SJSA1 (cell line): ENCODE measurements at places on chromosomes 13 and 19.

DNA sequence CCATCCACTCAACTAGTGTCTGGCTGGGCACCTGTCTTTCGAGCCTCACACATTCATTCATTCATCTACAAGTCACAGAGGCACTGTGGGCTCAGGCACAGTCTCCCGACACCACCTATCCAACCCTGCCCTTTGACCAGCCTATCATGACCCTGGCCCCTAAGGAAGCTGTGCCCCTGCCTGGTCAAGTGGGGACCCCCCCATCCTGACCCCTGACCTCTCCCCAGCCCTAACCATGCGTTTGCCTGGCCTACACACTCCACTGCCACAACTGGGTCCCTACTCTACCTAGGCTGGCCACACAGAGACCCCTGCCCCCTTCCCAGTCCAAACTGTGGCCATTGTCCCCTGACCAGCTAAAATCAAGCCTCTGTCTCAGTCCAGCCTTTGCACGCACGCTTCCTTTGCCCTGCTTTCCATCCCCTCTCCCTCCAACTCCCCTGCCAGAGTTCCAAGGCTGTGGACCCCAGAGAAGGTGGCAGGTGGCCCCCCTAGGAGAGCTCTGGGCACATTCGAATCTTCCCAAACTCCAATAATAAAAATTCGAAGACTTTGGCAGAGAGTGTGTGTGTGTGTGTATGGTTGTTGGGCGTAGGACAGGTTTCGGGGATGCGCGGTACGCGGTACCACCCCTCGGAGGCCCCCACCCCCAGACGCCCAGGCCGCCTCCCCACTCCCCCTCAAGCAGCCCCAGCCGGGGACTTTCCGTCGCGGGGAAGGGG lies 404 bp upstream of the IL27RA start:
- DNase-seq: no peak
- H3K4me1 ChIP-seq: peaks cover 8% of the 10 kb centered on the region
- no peak overlapping the region for H3K27ac ChIP-seq
- H3K36me3 ChIP-seq: no peaks in the 10 kb centered on the region
- H3K4me3 ChIP-seq: peak overlapping the region; percentile 42
- H3K27me3 ChIP-seq: no peaks in the 10 kb centered on the region

- H3K36me3 ChIP-seq: no peaks in the 10 kb centered on the region
- H3K4me1 ChIP-seq: peaks cover 28% of the 10 kb centered on the region
- H3K4me3 ChIP-seq: 0 out of 2 replicates have a peak overlapping the region, but pooled peaks have one; percentile 2
Measured at GRCh38 chr13:28557725-28558520, 63.0 kb upstream of the FLT1 start.

DNA sequence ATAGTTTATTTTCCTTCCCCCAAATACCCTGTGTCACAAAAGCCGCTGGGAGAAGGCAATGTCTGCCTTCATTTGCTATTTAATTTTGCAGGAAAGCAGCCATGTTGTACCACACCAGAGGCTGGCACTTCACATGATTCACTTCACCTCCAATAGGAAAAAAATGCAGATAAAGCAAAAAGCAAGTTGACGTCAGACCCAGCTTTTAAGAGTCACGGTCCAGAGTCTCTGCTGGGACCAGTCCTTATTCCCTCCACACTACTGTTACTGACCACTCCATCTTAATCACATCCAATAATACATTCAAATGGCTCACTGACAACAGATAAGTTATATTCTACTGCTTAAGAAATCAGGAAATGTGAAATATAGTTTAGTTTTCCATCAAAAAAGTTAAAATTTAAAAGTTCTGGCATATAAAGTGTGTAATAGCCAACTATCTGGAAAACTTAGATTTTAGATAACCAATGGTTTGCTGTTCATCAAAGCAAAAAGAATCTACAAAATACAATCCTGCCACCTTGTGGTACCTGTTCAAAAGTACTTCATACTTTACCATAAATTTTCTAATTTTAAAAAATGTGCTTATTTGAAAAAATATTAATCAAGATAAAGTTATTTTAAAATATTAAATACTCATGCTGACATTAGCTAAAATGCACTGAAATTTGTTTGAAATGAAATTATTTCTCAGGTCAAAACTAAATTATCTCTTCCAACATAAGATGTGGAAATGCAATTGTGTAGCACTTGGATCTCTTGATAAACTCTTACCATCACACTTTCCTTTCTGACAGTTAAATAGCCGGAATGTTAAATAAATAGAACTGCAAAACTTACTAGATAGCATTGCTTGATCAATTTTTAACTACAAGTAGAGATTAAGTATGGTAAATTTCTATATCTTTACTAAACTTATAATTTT lies 97.3 kb downstream of the SERP2 start:
- H3K36me3 ChIP-seq: no peaks in the 10 kb centered on the region
- 0 out of 2 replicates have a peak overlapping the region, but pooled peaks have one; percentile 25 for H3K27ac ChIP-seq
- no peak overlapping the region for H3K4me3 ChIP-seq

- H3K36me3 ChIP-seq: no peaks in the 10 kb centered on the region
- peaks cover 4% of the 10 kb centered on the region for H3K4me1 ChIP-seq
- no peak overlapping the region for H3K27ac ChIP-seq
- peak overlapping the region; percentile 54 for H3K4me3 ChIP-seq
- no peak for DNase-seq
- H3K27me3 ChIP-seq: no peaks in the 10 kb centered on the region
Measured at GRCh38 chr19:9786342-9786741, 17.8 kb upstream of the ZNF846 start.

DNA sequence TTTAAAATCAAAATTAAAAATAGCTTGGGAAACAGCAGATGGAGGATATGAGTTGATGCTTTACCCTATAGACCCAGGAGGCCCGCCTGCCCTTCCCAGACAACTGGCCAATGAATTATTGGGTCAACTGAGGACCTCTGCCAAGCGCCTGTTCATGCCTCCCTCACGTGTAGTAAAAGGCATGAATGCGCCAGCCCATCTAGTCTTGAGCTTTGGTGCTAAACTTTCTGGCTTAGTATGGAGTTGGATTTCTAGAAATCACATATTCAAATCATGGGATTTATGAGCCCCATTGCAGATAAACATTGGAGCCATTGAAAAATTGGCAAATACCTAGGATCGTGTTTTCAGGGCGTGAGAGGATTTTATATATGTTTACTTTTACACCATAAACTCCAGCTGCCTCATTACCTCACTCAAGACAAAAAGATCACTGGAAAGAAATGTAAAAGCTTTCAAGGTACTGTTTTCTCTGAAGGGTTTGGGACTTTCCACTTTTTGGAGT lies 47.1 kb downstream of the COL4A2 start:
- H3K27ac ChIP-seq: no peak overlapping the region
- DNase-seq: no peak
- no peaks in the 10 kb centered on the region for H3K27me3 ChIP-seq
- no peak overlapping the region for H3K4me3 ChIP-seq
- H3K4me1 ChIP-seq: peaks cover 9% of the 10 kb centered on the region

DNA sequence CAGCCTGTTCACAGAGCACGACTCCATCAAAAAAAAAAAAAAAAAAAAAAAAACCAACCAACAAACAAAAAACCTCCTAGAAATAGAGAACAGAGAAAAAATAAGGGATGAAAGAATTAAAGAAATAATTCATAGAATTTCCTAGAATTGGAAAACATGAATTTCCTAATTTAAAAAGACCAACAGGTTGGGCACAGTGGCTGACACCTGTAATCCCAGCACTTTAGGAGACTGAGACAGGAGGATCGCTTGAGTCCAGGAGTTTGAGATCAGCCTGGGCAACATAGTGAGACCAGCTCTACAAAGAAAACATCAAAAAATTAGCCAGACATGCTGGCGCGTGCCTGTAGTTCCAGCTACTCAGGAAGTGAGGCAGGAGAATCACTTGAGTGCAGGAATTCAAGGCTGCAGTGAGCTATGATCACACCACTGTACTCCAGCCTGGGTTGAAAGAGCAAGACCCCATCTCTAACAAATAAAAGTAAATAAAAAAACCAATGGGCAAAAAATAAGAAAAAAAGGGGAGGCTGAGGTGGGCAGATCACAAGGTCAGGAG lies 6.5 kb downstream of the SPART start:
- H3K27me3 ChIP-seq: no peaks in the 10 kb centered on the region
- DNase-seq: no peak
- no peak overlapping the region for H3K4me3 ChIP-seq
- H3K27ac ChIP-seq: no peak overlapping the region
- H3K4me1 ChIP-seq: peaks cover 9% of the 10 kb centered on the region
- H3K36me3 ChIP-seq: peaks cover 29% of the 10 kb centered on the region

GRCh38 chr13:69580255-69580654 lies 527.4 kb upstream of the ATXN8OS start:
- H3K27me3 ChIP-seq: no peaks in the 10 kb centered on the region
- H3K4me3 ChIP-seq: no peak overlapping the region
- no peak for DNase-seq
- H3K36me3 ChIP-seq: no peaks in the 10 kb centered on the region
- no peaks in the 10 kb centered on the region for H3K4me1 ChIP-seq
- no peak overlapping the region for H3K27ac ChIP-seq

DNA sequence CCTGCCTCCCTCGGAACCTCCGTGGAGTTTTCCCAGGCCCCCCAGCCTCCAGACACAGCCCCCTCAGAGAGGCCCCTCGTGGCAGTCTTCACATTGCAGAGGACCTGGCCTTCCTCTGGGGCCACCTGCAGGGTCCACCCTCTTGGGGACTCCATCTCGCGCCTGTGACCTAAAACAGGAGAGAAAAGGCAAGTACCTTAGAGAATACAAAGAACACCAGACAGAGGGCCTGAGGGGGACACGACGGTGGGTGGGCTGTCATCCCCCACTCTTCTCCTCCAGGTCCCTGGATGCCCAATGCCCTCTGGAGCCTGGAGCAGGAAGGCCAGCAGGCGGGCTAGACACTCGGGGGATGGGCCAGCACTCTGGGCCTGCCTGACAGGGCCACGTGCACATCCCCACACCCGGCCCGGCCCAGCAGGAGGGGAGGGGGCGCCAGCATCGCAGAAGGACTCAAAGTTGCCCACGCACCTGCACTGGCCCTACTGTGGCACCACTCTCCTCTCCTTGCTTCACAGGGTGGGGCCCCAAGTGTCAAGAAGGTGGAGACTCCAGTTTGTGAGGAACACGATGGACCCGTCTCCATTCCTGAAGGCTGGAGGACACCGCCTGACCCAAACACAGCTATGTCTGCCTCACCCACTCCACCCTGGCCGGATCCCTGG lies 4.3 kb upstream of the A1BG start:
- DNase-seq: peak; percentile 42
- H3K36me3 ChIP-seq: no peaks in the 10 kb centered on the region; the same call in 1 of the 2 replicates
- H3K4me3 ChIP-seq: no peak overlapping the region
- peaks cover 16% of the 10 kb centered on the region for H3K4me1 ChIP-seq

- H3K4me3 ChIP-seq: no peak overlapping the region
- no peak for DNase-seq
- no peaks in the 10 kb centered on the region for H3K36me3 ChIP-seq
- H3K27ac ChIP-seq: no peak overlapping the region
Measured at GRCh38 chr13:44220948-44221347, 152.7 kb upstream of the SERP2 start.

DNA sequence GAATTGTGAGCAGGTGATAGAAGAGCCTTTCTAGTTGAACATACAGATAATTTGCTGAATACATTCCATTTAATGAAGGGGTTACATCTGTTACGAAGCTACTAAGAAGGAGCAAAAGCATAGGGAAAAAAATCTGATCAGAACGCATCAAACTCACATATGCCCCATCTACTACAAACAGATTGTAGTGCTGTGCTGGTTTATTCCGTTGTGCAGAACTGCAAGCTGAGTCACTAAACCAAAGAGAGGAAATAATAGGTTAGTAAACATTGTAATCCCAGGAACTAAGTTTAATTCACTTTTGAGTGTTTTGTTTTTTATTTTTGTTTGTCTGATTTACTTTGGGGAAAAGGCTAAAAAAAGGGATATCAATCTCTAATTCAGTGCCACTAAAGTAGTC lies 136.3 kb downstream of the CDK8 start:
- H3K36me3 ChIP-seq: no peaks in the 10 kb centered on the region; the same call in 1 of the 2 replicates
- H3K4me1 ChIP-seq: peaks cover 5% of the 10 kb centered on the region; the same call in 1 of the 2 replicates
- H3K27ac ChIP-seq: no peak overlapping the region
- no peaks in the 10 kb centered on the region for H3K27me3 ChIP-seq

- H3K27me3 ChIP-seq: no peaks in the 10 kb centered on the region
- DNase-seq: no peak
- H3K27ac ChIP-seq: no peak overlapping the region
- H3K4me1 ChIP-seq: no peaks in the 10 kb centered on the region
- H3K4me3 ChIP-seq: no peak overlapping the region
Measured at GRCh38 chr13:84129966-84130365, 247.7 kb upstream of the SLITRK1 start.

DNA sequence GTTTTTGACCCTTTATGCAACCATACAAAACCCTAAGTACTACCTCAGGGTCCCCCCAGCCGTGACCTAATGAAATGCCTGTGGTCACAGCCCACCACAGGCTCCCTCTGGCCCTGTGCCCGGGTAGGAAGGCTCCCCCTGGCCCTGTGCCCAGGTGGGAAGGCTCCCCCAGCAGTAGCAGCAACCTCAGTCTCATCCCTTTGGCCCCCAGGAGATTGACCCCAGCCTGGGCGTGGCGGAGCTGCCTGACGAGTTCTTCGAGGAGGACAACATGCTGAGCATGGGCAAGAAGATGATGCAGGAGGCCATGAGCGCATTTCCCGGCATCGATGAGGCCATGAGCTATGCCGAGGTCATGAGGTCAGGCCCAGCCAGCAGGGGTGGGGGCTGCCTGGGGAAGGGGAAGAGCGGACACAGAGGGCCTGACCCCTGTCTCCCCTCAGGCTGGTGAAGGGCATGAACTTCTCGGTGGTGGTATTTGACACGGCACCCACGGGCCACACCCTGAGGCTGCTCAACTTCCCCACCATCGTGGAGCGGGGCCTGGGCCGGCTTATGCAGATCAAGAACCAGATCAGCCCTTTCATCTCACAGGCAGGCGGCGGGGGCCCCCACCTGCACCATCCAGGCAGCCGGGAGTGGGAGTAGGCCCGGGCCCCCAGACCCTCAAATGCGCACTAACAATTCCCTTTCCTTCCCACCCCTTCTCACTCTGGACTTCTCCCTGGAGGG lies 6.3 kb upstream of the BEST2 start:
- peaks cover 5% of the 10 kb centered on the region for H3K27me3 ChIP-seq
- peaks cover 10% of the 10 kb centered on the region for H3K4me1 ChIP-seq
- no peak overlapping the region for H3K4me3 ChIP-seq
- no peak overlapping the region for H3K27ac ChIP-seq

- peak within 1 kb of the TSS; percentile 84 for H3K27ac ChIP-seq
- no peaks in the 10 kb centered on the region for H3K27me3 ChIP-seq
- H3K36me3 ChIP-seq: no peaks in the 10 kb centered on the region
Measured at GRCh38 chr13:51844862-51845573, at the start of gene TMEM272. Gene TMEM272, minus strand, starts transcription at chr13:51845177. Its CDS starts 6,647 bp downstream, at chr13:51838530.

DNA sequence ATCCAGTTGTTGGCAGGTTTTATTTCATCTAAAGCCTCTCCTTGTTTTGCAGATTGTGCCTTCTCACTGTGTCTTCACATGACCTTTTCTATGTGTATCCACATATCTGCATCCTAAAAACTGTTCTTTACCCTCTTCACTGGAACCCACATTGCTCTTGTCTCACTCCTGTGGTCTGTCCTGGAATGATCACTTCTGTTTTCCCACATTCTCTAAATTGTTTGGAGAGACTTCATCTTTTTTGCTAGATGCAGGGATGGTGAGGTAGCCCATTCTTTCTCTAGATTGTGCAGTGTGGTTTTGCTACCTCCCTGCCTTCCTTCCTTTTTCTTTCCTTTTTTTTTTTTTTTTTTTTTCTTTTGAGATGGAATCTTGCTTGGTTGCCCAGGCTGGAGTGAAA lies 608.6 kb upstream of the MIR17HG start:
- peak; percentile 12 for DNase-seq
- no peaks in the 10 kb centered on the region for H3K4me1 ChIP-seq
- no peak overlapping the region for H3K27ac ChIP-seq
- H3K36me3 ChIP-seq: no peaks in the 10 kb centered on the region
- H3K4me3 ChIP-seq: no peak overlapping the region

- H3K4me3 ChIP-seq: no peak overlapping the region
- H3K4me1 ChIP-seq: no peaks in the 10 kb centered on the region
- DNase-seq: peak; percentile 73
- peaks cover 13% of the 10 kb centered on the region for H3K36me3 ChIP-seq
- no peaks in the 10 kb centered on the region for H3K27me3 ChIP-seq
Measured at GRCh38 chr13:99385940-99386339, 78.7 kb upstream of the GPR183 start.
